ENCODE measurements at places on chromosomes 1 and 21.

DNA sequence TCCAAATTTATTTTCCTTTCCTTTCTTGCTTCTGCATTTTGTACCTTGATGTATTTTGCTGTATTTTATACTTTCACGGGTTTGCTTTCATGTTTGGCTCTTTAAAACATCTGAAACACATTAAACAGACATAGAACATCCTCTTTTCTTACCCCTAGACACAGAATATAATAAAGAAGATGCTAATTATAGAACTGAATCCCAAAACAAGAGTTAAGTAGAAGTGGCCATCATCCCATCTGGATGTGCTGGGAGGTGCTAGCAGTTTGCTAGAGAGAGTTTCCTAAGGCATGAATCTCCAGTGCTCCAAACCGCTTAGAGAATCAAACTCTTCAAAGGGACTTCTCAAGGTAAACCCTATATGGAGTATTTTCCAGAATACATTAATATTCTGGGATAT is 53.9 kb upstream of the GNG12 start:
- no peak for DNase-seq

DNA sequence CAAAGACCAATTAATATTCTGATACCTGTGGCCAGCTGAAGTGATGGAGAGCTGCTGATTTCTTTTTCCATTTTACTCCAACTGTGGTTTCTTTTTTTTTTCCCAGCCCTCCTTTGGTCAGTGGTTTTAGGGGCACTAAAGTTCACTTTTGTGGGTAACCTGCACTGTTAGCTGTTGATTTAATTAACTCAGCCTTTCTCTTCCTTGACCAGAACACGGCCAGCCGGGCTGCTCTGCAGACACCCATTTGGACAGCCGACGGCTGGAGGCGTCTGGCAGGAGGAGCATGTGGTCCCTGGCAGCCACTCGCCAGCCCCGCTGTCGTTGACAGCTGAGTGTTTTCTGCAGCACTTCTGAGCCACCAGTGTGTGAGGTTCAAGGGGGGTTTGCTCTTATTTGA is 136.2 kb upstream of the RUNX3 start:
- DNase-seq, result no peak

- DNase-seq, result no peak
These were observed 244.7 kb downstream of the SIPA1L2 start for GRCh38 chr1:232385221-232385620.

- DNase-seq, result no peak
These were observed 77.1 kb upstream of the KCTD3 start for GRCh38 chr1:215489771-215490565.

GRCh38 chr1:17569200-17570139 is 30.0 kb downstream of the ARHGEF10L start:
- DNase-seq, result no peak

GRCh38 chr1:99017655-99018054 is 13.0 kb upstream of the PLPPR5 start:
- DNase-seq, result no peak

DNA sequence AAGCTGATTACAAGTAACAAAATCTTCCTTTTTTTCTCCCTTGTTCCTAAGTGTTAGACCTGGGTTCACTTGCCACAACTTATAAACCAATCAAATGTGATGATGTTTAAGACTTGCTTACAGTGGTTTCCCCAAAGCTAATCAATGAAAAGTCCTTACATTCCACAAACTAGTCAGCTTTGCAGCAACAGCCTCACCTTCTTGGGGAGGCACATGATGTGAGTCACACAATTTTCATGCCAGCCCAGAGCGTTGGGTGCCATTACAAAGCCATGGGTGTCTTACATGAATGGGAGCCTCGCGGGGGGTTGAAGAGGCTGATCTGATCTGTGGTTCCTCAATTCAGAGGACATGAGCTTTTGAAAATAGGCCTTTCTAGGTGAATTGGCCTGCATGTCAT is 91.6 kb upstream of the UBE2U start:
- no peak for DNase-seq

DNA sequence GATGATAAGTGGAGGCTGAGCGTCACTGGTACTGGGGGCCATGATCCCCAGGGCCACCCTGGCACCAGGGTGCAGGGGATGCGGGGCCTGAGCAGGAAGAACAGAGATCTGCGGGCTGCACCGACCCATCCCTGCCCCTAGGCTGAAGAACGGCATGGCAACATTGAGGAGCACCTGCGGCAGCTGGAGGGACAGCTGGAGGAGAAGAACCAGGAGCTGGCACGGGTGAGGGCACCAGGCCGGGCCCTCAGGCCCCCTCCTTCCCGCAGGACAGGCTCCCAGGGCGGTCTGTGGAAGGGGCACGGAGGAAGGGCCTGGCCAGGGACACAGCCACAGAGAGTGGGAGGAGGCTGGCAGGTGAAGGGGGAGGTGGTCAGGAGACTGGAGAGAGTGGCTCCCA is 21.8 kb downstream of the PPFIA4 start:
- no peak for DNase-seq

DNA sequence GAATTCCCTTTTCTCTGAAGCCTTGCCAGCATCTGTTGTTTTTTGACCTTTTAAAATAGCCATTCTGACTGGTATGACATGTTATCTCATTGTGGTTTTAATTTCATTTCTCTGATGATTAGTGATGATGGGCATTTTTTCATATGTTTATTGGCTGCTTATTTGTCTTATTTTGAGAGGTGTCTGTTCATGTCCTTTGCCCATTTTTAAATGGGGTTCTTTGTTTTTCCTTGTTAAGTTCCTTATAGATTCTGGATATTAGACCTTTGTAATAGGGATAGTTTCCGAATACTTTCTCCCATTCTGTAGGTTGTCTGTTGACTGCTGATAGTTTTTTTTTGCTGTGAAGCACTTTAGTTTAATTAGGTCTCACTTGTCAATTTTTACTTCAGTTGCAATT is 54.0 kb upstream of the C1orf185 start:
- DNase-seq, result no peak

- no peak for DNase-seq
These were observed 53.4 kb downstream of the KLHL20 start for GRCh38 chr1:173768206-173768605.

DNA sequence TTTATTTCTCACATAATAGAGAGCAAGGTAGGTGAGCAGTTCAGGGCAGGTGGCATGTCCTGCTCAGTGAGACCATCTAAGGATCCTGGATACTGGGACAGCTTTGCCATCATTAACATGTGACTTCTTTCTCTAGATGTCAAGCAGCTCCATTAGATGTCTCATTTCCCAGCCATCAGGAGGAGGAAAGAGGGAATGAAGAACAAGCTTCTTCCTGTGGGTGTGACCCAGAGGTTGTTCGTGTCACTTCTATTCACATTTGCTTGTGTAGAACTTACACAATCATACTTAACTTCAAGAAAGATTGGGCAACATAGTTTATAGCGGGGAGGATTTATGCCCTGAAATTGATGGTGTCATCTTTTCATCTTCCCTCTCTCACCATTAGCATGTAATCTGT is 169.2 kb upstream of the B3GALT2 start:
- no peak for DNase-seq

DNA sequence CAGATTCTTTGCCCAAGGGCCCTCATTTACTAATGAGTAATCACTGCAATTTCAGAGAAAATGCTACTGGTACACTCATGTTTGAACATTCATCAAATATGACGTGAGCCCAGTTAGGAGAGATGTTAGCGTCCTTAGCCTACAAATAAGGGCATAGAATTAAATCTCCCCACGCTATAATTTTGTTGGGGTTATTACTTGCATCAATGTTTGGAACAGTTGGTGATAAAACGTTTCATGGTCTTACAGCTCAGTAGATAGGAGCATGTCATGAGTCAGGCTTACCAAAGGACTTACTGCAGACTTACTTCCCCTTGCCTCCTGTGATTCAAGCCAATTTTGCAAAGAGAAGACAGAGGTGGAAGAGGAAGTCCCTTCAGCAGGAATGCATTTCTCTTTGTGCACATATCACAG is 304.0 kb downstream of the KIF26B start:
- no peak for DNase-seq

GRCh38 chr21:36126208-36126565 is 8.7 kb upstream of the CBR3 start:
- DNase-seq, result no peak

- no peak for DNase-seq
These were observed 79.2 kb downstream of the ZNF326 start for GRCh38 chr1:90074137-90074536.

DNA sequence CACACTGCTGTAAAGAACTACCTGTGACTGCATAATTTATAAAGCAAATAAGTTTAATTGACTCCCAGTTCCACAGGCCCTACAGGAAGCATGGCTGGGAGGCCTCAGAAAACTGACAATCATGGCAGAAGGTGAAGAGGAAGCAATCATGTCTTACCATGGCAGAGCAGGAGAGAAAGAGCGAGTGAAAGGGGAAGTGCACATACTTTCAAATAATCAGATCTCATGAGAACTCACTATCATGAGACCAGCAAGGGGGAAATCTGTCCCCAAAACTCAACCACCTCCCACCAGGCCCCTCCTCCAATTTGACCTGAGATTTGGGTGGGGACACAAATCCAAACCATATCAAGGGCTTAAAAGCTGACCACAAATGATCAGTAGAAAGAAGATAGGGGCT is 493.2 kb downstream of the PTPRC start:
- no peak for DNase-seq

DNA sequence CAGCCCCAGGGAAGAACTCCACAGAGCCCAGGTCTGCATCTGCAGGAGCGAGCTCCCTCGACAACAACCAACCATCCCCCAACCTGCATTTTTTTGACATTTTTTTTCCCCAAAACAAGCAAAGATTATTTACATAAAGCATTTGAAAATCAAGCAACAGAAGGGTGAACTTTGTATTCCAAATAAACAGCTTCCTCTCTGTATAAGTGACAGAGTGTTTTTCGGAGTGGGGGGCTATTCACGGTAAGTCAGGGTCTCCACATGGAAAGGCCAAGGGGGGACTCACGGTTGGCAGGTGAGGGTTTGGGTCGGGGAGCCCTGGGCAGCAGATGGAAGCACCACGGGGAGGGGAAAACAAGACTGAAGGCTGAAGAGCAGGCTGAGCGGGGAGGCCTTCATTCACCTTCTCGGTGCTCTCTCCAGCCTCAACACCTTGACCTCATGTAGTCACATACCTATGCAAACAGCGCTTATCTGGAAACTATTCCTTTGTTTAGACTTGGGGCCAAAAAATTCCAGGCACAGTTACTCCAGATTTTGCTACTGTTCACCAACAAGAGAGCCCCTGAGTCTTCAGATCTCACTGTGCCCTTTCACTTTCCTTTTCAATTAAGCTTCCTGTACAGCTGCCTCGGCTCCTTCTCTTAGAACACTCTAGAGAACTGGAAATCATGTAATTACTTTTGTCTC is 27.6 kb downstream of the C2CD2 start:
- DNase-seq, result peak; percentile 60

GRCh38 chr1:15849775-15850324 is 2.3 kb downstream of the SPEN start:
- DNase-seq, result peak; percentile 47

- no peak for DNase-seq
These were observed 103.8 kb downstream of the PCBP3 start for GRCh38 chr21:45747233-45747766.

DNA sequence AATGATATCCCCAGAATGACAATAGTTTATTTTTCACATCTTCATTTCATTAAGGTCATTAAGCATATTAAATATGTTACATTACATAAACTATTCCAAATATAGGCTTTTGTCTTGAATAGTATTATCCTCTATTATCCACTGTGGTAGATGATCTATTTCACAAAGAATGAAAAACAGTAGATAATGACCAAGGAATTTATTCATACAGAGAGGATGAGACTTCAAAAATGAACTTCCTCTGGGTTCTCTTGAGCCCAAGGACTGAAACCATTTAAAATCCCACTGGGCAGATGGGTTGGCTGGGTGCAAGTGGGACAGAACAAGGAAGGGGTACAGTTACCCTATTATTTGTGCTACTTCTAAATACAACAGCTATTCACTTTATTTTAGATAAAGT is 33.0 kb downstream of the PTPN14 start:
- DNase-seq, result no peak

DNA sequence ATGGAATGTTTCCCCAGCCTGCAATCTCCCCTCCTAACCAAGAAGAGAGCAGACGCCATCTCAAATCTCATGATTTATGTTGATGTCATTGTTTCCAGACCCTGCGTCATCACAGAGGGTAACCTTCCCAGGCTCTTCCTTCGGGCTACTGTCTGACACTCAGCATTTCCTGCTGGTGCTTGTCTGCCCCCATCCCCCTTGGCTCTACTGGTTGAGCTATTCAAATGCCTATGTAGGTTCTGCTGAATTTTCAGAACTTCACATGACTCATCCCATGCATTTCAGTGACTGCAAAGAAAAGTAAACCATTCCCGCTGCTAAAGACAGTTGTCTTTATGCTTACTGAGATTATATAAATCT is 24.8 kb upstream of the ITPKB start:
- no peak for DNase-seq

DNA sequence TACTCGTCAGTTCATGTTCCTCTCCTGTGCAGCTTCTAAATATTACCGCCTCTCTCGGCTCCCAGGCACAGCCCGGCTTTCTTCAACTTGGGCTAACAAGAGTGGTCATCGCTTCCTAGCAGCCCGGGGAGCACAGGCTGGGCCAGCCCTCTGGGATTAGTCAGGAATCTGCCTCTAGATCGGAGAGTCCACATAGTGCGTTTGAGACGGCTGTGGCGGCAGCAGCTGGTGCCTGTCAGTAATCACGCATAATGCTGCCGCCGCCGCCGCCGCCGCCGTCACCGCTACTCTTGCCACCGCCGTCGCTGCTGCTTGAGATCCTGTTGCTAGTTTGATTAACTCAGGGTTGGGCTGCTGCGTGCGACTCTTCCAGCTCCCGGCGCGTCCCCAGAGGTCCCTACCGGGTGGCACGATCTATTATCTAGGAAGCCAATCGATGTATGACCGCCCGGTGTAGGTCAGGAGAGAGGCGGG is at the start of gene RXRG:
Gene RXRG, minus strand, starts transcription at position 230 of the 474 bp plus-strand sequence. CDS start 233 bp downstream, outside the sequence.
- no peak for DNase-seq

- no peak for DNase-seq
These were observed 117.4 kb upstream of the PAXBP1 start for GRCh38 chr21:32888971-32889370.

DNA sequence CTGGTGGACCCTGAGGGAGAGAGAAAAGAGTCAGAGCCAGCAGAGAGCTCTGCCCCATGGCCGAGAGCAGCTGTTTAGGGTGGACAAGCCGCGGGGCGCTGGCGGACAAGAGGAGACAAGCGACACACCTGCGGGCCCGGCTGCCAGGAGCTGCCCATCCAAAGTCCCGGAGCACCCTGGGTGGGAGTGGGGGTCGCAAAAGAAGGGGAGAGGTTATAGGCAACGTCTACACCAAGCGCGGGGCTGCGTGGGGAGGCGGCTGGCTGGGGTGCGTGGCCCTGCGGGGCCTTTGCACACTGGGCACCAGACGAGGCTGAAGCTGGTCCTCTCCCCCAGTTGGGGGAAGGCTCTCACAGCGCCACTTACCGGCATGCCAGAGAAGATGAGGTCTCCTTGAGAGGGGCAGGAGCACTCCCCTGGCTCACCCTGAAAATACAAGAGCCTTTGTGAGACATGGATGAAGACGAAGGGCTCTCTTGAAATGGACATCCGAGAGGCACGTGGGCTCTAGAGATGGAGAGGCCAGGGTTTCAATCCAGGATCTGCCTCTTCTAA is 24.1 kb downstream of the COL16A1 start:
- no peak for DNase-seq
